ENCODE measurements at places on chromosomes 2 and 18.

- no peak for DNase-seq
Measured at GRCh38 chr2:239852272-239852671, 172.9 kb downstream of the NDUFA10 start.

DNA sequence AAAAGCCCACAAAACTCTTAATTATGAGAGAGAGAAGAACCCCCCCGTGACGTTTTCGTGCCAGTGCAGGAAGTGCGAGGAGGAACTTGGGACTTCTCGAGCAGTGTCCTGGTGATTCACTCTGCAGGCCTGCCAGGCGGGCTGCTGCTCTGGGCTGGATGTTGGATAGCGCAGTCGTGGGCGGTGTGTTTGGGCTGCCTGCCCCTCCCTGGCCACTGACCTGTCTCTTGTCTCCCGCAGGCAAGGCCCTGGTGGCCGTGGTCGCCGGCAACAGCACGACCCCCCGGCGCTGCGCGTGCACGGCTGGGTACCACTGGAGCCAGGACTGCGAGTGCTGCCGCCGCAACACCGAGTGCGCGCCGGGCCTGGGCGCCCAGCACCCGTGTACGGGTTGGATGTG lies 29.0 kb downstream of the TNFRSF11A start:
- DNase-seq: no peak

DNA sequence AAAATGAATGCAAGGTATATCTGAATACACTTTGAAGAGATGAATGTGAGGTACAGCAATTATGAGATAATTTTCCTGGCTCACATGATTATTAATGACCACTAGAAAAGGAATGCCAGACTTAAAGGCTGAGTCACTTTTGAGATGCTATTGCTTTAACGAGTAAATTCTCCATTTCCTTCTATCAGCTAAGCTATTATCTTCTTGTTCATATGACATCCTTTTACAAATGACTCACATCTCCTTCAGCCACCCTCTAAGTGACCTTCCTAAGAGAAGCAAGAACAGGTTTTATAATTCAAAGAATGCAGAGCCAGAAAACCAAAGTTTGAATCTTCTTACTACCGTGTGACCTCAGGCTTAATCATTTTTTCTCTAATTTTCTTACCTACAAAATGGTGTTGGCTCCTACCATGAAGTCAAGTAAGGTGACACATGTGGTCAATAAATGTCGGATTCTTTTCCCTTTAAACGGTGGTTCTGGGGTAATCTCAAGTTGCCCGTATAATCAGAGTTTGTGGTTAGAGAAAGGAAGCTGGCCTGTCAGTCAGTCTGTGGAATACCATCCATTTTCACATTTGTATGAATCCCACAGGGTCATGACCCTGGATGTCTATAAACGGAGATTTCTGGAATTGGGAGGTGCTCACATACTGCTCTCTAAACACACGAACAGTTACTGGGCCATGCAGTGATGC lies 184.0 kb upstream of the PID1 start:
- DNase-seq: no peak

DNA sequence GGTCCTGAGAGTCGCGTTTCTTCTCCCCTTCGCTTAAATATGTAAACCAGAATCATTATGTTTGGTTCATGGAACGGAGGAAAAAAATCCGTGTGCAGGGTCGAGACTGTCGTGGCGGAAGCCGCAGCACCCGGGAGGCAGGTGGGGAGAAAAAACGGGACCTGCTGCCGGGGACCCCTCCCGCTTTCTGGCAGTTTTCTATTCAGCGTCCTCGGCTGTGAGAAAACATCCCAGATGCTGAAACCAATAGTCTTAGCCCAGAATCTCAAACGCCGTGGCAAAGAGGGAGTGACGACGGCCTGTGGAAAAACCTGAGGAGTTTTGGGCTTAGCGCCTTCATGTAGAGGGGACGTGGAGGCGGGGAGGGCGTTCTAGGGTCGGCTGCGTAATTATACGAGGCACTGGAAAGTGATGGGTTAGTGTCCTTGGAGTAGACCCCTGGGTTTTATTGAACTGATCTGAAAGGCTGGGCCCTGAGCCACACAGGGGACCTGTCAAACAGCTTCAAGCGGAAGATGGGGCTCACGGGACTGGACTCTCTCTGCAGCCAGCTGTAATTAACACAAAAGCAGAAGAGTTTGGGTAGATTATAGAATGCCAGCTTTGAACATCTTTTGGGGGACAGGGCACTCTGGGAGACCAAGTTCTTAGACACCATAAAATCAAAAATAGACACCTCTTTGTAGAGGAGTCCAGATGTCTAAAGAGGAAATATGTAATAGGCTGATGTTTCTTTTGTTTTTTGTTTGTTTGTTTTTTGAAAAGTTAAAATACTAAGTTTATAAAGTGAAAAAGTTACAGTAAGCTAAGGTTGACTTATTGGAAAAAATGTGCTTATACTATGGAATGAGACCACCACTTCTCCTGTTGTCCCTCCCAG lies 834 bp upstream of the BUB1 start:
- peak; percentile 35 for DNase-seq

GRCh38 chr2:193712912-193713311 lies 1518.2 kb upstream of the TMEFF2 start:
- DNase-seq: no peak

DNA sequence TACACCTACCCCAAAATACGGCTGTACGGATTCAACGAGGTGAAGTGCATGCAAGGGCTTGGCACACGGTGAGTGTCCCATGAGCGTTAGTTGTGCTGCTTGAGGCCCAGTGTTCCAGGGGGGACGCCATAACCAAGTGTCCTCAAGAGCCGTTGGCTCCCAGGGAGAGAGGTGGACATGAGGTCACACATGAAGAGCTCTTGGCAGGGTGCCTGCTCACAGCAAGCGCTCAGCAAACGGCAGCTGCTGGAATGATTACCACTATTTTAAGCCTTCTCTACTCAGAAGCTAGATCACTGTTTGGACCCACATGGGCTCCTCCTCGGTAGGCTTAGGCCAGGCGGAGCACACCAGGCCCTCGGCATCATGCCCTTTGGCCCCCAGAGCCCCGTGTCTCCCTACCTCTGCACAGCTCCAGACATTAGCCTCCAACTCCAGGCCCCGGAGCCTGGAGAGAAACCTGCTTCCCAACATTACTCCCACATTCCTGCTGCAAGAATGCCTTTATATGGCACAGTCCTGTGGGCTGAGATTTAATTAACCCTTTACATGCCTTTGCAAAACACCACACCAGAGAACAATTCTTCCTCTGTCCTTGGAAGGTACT lies 68.4 kb upstream of the PPP1CB start:
- DNase-seq: no peak

DNA sequence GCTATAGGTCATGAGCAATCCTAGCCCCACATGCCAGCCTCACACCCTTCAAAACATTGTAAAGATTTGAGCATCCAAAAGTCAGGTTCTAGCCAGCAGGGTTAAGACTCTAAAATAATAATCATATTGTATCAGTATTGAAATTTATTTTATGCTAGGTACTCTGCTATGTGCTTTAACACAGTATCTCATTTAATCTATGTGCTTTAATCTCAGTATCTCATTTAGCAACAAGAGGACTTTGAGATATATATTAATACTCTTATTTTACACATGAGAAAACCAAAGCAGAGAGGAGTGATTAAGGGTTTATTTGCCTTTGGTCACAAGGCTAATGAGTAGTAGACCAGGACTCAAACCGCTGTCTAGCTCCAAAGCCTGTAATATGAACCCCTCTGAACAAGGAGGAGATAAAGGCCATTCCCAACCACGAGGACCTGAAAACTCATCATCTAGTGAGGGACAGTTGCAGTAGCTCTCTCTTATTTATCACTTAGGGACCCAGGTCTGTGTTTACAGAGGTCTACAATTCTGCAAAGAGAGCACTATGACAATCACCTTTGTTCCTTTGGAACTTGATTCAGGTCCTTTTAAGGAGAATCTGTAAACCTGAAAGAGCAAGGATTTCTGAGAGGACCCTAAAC lies 116.5 kb upstream of the SERTAD2 start:
- no peak for DNase-seq

All from stimulated activated naive CD4-positive, alpha-beta T cell (primary cell).